ELF-1 (cell line): ENCODE measurements at places on chromosomes 11 and 22.

- DNase-seq = no peak
Measured at GRCh38 chr22:35334004-35334403, 34.3 kb downstream of the TOM1 start.

DNA sequence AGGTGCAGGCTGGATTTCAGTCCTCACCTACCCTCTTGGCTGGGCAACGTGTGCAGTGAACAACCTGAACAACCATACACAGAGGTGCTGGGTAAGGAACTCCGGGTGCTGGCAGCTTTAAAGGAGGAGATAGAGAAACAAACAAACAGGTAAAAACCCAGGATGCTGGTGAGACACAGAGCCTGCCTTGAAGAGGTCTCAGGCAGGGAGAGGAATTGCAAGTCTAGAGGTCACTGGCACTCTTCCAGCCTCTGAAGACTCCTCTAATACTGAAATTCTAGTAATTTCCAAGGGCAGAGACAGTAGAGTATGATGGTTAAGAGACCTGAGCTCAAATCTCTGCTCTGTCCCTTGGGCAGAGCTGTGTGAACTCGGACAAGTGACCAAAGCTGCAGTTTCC, 192.5 kb downstream of the CEP164 start:
- DNase-seq = no peak

DNA sequence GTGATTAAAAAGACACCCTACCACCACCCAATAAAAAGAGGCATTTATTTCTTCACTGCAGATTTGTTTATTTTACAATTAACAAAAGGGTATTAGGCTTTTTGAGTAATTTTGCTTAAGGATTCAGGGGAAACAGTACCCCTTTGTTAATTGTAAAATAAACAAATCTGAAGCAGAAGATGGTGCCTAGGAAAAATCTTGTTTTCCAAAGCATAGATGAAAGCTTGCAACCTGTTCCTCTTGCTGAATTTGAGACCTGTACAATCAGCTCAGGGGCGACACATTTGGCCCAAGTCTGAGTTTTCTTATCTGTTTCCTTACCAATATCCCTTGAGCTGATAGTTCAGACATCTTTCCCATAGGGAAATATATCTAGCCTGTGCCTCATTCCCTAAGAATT, 171.9 kb downstream of the GRIA4 start:
- no peak for DNase-seq

GRCh38 chr11:73965076-73965763, 14.4 kb downstream of the DNAJB13 start:
- DNase-seq = no peak

- no peak for DNase-seq
Measured at GRCh38 chr22:28143961-28144745, 225.1 kb upstream of the PITPNB start.

GRCh38 chr11:99934008-99934407, 753.1 kb upstream of the ARHGAP42 start:
- DNase-seq = no peak

DNA sequence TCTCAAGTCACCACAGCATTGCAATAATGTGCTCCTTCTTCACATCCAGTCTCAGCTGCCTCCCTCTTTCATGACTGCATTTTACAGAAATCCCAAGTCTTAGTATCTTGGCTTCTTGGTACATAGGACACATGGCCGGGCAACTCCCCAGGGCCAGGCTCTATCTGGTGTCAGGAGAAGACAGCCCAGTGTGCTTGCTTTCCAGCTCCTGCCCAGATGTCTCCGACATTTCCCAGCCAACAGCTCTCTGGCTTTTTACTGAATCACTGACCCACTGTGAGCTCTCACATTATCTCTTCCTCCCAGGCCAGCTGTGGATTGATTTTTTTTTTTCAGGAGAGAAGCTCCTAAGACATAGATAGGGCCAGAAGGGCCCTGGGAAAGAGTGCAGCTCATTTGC, 346.0 kb upstream of the C11orf87 start:
- DNase-seq = no peak

GRCh38 chr11:122159861-122160260, 43.8 kb upstream of the BLID start:
- no peak for DNase-seq

DNA sequence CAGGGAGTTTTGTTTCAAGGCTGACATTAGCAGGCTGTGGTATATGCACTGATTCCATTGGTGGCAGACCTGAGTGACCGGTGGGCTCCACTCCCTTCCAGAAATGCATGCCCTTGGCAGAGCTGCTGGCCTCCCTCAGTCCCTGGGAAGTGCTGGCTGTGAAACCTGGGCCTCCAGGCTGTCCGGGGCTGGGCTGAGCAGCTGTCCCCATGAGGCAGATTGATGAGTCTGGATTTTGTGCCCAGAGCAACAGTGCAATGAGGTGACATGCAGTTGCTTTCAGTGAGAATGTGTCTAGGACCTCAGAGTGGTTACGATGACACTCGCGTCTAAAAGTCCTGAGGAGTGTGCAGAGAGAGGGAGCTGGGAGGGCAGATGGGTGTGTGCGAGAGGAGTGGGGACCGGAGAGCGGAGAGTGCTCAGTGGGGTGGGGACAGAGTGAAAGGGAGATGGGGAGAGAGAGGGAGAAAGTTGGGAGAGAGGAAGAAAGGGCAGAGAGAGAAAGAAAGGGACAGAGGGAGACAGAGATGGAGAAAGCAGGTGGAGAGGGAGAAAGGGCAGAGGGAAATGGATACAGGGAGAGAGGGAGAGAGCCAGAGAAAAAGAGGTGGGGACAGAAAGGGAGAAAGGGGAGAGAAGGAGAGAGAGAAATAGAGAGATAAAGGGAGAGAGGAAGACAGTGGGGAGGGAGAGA, 978.3 kb downstream of the BRD1 start:
- DNase-seq = peak; percentile 57

GRCh38 chr11:26073646-26074045, 258.3 kb upstream of the ANO3 start:
- DNase-seq = no peak

GRCh38 chr22:21624880-21625791, 4.7 kb downstream of the YDJC start:
- DNase-seq = no peak

DNA sequence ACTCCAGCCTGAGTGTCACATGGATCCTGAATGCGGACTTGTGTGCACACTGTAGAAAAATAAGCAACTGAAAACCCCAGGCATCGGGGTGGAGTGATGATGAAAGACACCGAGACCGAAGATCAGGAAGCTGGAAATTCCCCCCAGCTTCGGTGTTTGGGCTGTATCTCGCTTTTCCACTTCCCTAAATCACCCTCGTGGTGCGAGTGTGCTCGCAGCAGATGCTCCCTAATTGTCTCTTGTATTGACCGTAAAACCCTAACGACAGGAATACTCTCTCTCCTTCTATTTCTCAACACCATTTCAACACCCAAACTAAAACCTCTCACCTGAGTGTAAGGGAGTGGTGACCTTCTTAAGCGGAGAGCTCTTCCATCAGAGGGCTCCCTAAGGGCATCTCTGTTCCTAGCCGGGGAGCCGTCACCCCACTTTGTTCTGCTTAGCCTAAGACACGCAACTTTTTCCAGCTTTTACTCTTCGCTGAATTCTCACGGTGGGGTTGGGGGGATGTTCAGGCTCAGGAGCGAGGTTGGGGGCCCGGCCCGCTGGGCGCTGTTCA, 635 bp upstream of the GRK3 start:
- DNase-seq = no peak

GRCh38 chr11:118353084-118353710, 6.2 kb upstream of the UBE4A start:
- DNase-seq = no peak

DNA sequence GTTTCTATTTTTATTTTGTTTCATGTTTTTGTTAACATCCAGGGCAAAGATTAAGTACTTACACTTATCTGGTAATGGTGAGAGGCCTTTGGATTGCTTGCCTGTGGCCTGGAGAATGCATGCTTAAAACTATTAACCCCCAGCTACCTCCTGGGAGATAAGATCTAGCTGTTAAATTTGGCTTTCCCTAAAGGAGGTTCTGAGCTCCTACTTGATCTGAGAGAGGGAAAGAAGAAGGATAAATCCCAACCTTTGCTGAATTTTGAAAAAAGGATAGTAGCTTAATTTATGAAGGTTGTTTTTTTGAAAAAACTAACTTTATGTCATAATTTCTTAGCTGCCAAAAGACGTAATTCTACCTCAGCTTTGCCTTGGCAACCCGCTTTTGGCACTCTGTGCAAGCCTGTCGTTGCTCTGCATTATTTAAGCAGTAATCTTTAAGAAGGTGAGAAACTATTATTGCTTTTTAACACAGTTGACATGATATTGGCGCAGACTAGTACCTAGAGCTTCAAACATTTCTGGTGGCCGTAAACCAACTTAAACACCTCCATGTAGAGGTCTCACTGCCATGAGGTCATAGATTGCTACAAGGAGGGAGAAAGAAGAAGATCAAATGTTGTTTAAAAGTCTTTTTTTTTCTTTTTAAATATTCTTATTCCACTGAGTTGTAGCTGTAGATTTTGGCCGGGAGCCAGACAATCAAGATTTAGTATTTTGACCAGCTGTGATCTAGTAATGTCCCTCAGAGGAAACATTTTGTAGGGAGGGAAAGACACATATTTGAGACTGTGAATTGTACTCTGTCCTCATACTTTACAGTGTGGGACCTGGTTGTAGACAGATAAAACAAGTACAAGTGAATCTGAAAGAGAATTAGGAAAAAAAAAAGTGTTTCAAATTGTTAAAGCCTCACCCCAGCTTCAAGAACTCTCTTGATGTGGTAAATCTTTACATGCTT, 74.4 kb downstream of the WNT11 start:
- DNase-seq = no peak

DNA sequence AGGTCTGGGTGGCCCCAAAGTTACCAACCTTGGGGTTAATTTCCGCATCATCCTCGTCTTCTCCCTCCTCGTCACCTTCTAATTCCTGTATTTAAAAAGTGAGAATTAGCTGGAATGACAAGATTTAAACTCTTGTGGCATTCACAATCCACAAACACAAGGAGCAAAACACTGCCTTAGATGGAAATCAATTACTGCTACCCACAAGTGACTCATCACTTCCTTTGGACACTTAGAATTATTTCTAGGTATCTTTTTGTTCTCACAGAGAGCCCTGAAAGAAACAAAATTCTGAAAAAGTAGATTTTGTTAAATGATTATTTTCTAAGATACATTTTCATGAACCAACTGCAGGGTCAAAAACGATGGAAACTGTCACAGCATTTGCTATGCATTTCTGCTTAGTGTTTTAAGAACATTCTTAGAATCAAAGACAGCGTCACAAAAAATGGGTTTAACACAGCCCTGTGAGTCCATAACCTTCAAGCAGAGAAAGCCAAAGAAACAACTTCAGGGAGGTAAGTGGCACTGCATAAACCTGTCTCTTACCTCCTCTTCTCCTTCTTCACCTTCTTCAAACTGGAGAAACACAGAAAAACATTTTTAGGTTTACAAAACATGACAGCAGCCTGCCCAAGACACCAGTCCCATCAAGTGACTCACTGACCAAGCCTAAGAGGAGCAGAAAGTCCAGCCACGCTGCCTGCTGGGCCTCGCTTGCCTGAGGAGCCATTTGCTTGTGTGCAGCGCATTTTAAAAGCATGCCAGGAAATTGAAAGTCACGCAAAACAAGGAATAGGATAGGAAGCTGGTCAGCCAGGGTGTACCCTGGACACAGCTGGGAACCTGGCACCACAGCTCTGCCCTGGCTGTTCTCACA, 22.3 kb upstream of the PHLDA2 start:
- DNase-seq = no peak

DNA sequence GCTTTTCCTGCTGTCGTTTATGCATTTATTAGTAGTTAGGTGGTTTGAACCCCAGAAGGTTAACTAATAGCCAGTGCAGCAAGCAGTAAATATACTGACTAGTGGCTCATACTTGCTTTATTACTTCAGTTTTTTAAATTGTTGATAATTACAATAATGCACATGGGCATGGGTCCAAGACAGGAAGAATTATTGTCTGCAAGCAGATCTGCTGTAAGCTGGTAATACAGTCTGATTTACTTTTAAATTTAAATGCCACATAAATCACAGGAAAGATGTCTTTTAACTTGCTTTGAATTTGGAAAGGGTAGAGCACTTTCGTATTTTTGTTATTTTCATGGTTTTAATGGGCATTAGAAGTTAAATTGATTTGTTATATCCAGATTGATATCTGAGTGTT, 27.1 kb downstream of the APLP2 start:
- no peak for DNase-seq

DNA sequence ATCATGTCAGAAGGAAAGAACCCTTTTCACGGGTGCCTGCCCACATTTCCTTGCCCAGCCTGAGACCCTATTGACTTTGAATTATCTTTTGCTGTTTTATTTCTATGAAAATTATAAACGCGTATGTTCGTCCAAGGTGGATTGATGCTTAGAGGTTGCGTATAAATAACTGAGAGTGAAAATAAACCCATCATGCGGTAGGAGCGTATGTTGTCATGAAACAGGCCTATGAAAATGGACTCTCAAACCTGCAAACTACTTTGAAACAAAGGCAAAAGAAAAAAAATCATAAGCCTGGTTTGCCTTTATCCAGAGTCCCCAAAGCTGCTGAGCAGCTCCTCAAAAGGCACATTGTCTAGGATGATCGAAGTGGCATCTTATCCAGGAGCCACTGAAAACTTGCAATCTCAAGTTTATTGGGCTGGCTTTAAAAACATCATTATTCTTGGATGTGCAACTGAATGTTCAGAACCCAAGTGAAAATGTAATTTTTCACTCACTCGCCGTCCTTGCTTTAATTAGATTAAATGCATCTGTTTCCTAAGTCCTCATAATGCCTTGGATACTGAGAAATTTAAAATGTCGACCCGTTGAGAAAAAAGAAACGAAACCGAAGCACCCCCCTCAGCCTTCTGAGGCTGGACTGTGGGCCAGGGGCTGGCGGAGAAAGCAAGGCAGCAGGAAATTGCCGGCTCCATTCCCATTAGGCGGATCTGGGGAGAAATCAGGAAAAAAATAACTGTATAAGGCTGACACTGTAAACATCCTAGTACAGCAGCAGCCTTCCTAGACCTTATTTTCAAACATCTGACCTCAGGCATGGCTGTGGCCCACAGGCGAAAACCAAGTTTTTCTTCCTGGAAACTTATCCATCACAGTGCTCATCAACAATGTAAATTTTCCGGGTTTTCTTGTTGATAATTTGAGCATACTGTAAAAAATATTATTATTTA, 82.9 kb upstream of the PPARA start:
- DNase-seq = no peak
